ENCODE measurements at places on chromosomes 7 and 10.

GRCh38 chr7:149093228-149093627 is 2.7 kb upstream of the ZNF786 start:
- DNase-seq: no peak

GRCh38 chr7:107715531-107715930 is 28.4 kb upstream of the CBLL1 start:
- no peak for DNase-seq

DNA sequence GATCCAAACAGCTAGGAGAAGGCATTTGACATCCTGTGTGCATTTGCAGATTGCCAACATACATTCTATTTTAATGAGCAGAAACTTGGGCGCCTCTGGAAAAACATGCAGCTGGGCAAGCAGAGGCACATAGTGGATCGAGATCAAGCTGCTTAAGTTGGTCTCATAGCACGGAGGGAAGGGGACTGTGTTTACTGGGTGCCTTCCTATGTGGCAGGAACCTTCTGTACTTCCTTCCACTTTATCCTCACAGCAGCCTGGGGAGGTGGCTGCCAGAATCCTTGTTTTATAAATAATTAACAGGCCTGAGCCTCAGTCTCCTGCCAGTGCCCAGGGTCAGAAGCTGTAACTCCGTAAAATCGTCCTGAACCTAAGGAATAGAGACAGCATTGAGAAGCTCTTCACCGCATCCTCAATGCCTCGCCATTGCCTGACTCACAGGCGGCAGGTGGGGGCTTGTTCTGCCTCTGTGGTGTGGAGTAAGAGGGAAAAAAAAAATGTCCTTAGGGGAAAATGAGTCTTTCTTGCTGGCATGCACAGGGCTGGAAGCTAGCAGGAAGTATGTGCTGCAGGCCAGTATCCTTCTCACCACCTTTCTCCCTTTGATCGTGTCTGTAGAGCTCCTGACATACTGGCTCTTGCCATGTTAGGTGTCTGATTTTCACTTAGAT is 6.2 kb downstream of the VWA2 start:
- no peak for DNase-seq

GRCh38 chr7:32015133-32015532 is 55.1 kb downstream of the PDE1C start:
- no peak for DNase-seq

GRCh38 chr10:24661376-24661775 is 62.3 kb downstream of the ARHGAP21 start:
- DNase-seq: no peak

GRCh38 chr7:88522771-88523293 is 216.1 kb upstream of the STEAP4 start:
- DNase-seq: no peak
